Spinal cord (tissue), 10 donors: ENCODE measurements at places on chromosomes 7 and 10. TPM values are rescaled to one million over a fixed set of nuclear protein-coding genes. Genes with fewer than 3 reads are reported as not detected.
A peak's percentile ranks its signal among the peaks of the same experiment; 100 is the strongest.

DNA sequence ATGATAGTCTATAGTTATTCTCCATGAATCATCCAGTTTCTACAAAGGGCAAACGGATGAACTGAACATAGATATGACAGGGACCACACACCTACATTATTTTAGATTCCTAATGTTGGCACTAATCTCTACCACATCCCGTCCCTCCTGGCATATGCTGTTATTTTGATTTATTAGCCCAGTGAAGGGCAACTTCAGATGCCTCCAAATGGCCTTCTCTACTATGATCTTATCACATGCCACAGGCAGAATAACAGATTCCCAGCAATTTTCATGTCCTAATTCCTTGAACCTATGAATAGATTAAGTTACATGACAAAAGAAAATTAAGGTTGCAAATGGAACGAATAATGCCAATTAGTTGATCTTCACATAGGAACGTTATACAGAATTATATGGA lies 474.7 kb downstream of the ANKRD7 start:
- no peak for DNase-seq

- no peak for DNase-seq
These were observed 220.2 kb downstream of the ARHGAP12 start for GRCh38 chr10:31708474-31708873.

DNA sequence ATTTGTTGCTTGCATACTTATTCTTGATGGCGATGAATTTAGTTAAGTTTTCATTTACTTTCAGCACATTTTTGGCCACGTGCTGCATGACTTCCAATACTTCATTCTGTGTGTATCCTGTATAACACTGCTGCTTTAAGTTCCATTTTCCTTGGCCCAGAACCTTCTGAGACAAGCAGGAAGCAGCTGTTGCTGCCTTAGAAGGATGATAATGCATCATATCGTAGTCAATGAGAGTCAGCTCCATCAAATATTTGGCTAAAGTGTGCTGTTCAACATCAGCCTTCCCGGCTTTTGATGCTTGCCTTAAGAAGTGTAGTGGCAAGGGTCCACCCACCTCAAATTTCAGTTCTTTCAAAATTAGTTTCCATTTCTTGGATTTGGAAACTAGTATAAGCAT lies 59.2 kb upstream of the GLCCI1 start:
- no peak for DNase-seq

GRCh38 chr10:75228834-75229233 lies 6.9 kb downstream of the COMTD1 start:
- no peak for DNase-seq

DNA sequence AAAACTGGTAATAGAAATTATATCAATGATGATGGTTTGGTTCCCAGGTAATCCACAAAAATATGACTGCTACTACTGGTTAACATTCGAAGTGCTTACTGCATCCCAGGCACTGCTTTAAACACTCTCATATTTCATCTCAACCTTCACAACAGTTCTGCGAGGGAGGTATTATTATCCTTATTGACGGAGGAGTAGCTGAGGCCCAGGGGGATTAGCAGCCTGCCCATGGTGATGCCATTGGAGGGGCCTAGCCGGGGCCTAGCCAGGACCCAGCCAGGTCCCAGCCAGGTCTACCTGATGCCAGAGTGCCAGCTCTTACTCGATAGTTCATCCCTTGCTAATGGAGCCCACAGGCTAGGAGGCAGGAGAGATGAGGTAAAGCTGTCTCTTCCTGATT lies 217.1 kb downstream of the FAM107B start:
- no peak for DNase-seq

DNA sequence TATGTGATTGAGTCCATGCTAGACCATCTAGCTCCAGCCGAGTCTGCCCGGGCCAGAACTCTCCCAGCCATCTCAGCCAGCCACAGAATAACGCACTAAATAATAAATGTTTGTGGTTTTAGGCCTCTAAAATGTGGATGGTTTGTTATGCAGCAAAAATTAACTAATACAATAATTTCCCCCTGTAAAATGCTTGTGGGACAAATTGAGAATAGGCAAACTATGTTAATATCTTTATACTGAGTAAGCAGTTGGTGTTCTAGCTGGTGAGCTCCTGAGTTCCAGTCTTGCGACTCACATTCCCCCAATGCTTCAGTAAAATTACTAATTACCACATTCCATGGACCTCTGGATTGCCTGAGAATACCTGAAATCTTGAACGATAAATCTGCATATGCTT lies 316.8 kb upstream of the NFE2L3 start:
- no peak for DNase-seq

- DNase-seq: no peak
These were observed 13.1 kb downstream of the ATOH7 start for GRCh38 chr10:68218786-68219185.

DNA sequence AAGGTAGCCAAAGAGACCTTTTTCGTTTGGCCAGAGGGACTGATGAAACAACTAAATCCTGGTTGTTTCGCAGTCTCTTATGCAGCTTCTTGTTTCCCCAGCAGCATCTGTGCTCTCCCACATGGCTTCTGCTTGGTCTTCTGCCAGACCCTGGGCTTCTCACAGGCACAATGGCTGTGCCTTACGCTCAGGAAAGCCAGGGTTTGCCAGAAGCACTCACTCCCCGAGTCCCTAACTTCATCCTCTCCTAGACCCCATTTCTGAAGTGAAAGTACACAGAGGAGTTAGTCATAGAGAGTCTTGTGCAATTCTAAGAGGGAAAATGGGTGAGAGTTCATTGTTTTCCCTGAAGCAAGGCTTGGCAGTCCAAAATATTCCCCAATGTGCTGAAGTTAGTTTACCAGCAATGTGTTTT lies 121.7 kb downstream of the EVX1 start:
- peak; percentile 70 for DNase-seq

NUTM2B gene
- total RNA-seq: 0.20 TPM

H2AZ2 gene
- total RNA-seq: 161 TPM

PIP gene
- not detected for total RNA-seq

ARMC3 gene
- 7.0 TPM for total RNA-seq
